Activated CD4-positive, alpha-beta T cell treated with anti-CD3 and anti-CD28 coated beads for 1 hour (primary cell): ENCODE measurements at places on chromosomes 7 and 10.

GRCh38 chr7:127736511-127736910, 84.5 kb downstream of the SND1 start:
- DNase-seq = no peak

DNA sequence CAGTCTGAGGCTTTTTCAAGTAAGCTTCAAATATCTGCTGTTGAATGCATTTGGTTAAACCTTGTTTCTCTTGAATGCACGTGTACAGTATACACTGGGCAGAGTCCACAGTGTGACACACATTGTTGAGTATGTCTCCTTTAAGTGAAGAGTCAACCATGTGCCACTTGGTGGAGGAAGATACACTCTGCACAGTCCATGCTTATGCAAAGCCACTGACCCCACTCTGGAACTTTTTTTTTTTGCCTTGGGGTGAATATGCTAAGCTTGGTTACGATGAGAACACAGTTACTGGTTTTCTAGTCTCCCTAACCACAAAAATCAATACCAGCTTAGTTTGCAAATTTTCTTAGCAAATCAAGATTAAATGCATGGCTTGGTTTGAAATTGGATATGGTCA, 186.8 kb upstream of the VIPR2 start:
- DNase-seq = no peak

GRCh38 chr10:107413971-107414370, 249.5 kb upstream of the SORCS1 start:
- no peak for DNase-seq

- no peak for DNase-seq
These were observed 145.3 kb downstream of the MAGI2 start for GRCh38 chr7:79308192-79308591.

- DNase-seq = no peak
These were observed 220.9 kb upstream of the CDC14C start for GRCh38 chr7:48703466-48703865.

GRCh38 chr10:47423476-47423875, 39.4 kb upstream of the ZNF488 start:
- no peak for DNase-seq

DNA sequence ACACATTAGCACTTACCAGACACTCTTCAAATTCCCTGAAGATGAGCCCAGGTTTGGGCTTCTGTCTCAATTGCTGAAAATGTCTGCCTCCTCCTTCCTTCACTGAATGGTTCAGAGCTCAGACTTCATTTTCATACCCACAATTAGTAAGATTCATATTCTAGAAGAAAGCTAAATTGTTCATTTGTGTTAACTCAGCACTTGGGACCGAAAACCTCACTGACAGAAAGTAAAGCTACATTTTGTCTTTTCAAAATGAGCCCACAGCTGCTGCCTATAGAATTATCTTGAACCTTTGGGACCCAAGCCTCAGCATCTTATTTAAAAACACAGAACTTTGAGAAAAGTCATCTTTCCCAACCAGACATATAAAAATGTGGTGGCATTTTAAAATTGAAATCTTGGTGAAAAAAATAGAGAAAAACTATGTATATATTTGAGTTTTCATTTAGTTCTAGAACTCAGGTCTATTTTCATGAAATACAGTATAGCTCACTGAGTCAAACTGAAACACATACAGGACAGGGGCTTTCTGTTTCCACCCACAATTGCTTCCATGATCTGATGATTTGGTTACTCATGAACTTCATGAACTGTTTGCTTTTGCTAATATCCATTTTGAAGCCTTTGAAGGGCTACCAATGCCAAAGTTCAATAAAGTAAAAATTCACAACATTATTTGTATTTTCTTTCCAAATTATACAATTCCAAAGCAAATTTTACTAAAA, 119.1 kb upstream of the PFKP start:
- no peak for DNase-seq

DNA sequence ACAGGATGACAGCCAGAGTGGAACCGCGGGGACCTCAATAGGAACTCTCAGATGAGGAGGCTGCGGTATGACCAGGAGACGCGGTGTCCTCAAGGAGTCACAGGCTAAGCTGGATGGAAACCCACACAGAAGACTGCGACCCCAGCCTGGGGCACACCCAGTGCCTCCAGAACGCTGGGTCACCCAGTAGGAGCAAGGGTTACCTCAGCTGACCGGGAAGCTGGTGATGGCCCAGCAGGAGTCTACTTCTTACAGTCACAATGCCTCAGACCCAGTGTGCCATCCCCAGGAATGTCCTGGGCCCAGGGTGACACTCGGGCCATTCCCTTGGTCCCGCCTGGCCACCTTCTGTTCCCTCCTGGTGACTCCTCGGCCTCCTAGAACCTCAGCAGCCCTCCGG, 29.9 kb downstream of the CNPY1 start:
- no peak for DNase-seq

- no peak for DNase-seq
These were observed 7.2 kb upstream of the ANKRD61 start for GRCh38 chr7:6023974-6024435.

- no peak for DNase-seq
These were observed 355.8 kb downstream of the SUGCT start for GRCh38 chr7:40490603-40490924.

- DNase-seq = no peak
These were observed 190.9 kb downstream of the RNLS start for GRCh38 chr10:88392222-88392621.

GRCh38 chr10:66575251-66575855, 350.5 kb upstream of the LRRTM3 start:
- DNase-seq = no peak

DNA sequence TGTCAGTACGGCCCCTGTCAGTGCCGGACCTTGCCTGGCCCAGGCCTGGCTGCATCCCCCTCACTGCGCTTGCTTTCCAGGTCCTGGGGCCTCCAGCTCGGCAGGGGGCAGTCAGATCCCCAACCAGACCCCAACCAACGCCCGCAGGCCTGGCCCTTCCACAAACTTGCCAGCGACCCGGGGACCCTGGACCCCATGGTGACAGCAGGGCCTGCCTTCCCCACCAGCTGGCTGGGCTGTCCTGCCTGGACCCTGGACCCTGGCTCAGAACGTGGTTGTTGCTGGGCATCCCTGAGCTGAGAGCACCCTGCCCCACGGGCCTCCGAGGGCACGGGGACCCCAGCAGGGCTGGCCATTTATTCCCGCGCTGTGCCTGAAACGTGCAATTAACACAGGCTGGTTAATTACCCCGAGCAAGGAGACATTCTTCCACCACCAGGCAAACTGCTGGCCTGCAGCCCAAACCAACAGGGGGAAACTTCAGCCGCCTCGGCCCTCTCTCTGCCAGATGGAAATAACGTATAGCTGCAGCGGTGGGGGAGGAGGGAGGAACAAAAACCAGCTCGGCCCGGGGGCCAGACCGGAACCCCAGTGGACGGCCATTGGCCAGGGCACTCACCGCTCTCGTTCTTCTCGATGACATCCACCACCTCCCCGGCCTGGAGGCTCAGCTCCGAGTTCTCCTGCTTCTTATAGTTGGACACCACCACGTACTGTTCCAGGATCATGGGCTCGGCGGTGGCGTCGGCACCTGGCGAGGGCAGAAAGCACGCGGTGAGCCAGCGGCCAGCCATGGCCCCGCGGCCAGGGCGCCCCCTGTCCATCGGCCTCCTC, 167.1 kb downstream of the NEURL1 start:
- DNase-seq = no peak

- DNase-seq = no peak
These were observed 288.9 kb upstream of the KLF6 start for GRCh38 chr10:4073912-4074311.

GRCh38 chr7:93375603-93376002, 143.4 kb downstream of the VPS50 start:
- no peak for DNase-seq

DNA sequence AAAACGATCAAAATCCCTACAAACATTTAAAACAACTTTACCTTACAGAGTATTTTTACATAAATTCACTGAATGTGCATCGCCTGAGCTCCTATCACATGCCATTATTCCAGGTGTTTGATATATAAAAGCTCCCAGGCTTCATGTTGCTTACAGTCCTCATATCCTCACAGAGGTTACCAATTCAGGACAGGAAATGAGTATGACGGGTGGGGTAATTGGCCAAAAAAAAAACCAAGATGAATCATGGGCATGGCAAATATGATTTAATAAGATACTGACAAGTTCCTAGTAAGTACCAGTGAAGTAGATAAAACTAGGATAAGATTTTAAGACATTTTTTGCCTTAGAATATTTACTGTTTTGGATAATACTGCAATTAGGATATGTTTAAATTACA, 135.8 kb downstream of the KMT2E start:
- DNase-seq = no peak

DNA sequence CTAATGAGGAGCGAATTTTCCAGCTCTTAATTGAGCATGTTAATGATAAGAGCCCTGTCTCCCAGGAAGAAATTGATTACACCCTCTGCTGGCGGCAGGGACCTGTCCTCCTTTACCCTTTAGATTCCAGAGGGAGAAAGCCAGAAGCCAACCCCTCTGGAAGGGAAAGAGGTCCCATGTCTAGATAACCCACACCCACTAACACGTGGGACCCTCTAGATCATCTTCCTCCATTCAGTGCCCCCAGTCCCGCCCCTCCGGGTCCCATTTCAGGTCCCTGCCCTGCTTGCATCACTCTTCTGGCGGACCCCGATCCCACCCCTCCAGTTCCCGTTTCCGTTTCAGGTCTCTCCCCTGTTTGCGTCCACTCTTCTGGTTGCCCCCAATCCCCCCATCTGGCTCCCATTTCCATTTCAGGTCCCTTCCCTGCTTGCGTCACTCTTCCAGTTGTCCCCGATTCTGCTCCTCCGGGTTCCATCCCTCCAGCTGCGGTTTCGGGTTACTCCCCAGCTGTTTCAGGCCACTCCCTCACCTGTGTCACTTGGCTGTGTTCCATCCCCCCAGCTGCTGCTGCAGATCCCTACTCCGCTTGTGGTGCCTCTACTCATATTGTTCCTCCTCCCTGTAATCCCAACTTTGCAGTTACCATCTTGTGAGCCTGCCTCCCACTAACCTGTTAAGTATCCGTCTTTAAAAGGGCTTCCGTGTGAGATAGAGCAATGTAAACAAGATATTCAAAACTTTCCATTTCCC, 202.4 kb downstream of the SH2D4B start:
- no peak for DNase-seq

GRCh38 chr10:97336446-97336845, 1.9 kb upstream of the FRAT2 start:
- DNase-seq = no peak

DNA sequence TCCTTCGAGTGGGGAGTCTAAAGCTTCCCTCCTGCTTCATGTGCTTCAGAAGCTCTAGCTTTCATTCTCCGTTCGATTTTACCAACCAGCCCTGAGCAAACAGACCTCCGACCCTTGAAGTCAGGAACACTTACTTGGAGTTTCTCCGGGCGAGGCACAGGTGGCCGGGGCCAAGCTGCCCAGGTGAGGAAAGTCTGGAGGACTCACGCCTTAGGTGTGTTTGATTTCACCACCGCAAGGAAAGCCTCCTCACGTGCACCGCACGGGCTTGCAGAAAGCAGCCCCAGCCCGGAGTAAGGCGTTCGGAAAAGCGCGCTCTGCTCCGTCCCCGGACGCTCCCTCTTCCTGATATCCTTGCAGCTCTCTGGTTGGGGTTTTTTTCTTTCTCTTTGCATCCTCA, 30.1 kb upstream of the CNPY1 start:
- DNase-seq = no peak

GRCh38 chr10:95456516-95456915, 104.7 kb downstream of the SORBS1 start:
- DNase-seq = no peak
